ENCODE measurements at places on chromosomes 5 and 9.

DNA sequence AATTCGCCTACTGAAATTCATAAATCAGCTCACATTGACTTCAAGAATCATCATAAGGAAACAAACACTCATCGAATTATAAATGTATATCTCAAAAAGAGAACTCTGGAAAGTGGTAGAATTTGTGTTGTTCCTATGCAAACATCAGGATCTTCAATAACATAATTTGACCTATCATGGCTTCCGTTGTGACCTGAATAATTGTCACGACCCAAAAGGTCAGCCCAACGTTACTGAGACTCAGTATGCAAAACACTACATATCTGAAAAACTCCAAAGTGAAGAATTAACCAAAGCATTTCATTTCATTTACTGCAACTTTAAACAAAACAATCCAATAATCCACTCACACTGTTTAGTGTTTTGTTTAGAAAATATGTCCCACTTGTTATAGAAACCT, 1.2 kb downstream of the RAPGEF6 start:
- no peak for DNase-seq

- DNase-seq = no peak
These were observed 105.1 kb downstream of the MED10 start for GRCh38 chr5:6273090-6273735.

- no peak for DNase-seq
These were observed 123.0 kb downstream of the GALNT10 start for GRCh38 chr5:154313360-154314017.

DNA sequence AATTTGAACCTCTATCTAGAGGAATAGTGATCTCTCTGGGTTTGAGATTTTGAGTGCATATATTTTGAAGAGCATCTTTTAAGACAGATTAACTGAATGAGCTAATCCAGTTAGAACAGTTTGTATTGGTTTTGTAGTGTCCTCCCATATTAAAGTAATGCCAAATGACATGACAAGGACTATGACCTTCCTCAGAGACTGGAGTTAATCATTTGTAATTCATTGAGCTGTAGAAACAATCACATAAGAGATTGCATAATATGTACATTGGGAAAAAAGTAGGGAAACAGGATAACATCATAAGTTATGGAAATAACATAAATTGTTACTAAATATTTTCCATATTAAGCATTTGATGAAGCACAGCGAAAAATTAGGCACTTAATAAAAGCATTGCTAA, 45.8 kb upstream of the PRDM9 start:
- DNase-seq = no peak

DNA sequence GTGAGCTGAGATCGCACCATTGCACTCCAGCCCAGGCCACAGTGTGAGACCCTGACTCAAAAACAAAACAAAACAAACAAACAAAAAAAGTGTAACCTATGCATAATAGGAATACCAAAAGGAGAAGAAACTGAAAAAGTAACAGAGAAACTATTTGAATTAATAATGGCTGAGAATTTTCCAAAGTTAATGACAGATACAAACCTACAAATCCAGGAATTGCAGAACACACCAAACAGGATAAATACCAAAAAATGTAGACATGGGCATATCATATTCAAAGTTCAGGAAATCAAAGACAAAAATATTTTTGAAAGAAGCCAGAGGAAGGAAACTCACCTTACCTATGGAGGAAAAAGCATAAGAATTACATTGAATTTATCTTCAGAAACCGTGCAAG, 383.7 kb upstream of the POU5F2 start:
- DNase-seq = no peak

DNA sequence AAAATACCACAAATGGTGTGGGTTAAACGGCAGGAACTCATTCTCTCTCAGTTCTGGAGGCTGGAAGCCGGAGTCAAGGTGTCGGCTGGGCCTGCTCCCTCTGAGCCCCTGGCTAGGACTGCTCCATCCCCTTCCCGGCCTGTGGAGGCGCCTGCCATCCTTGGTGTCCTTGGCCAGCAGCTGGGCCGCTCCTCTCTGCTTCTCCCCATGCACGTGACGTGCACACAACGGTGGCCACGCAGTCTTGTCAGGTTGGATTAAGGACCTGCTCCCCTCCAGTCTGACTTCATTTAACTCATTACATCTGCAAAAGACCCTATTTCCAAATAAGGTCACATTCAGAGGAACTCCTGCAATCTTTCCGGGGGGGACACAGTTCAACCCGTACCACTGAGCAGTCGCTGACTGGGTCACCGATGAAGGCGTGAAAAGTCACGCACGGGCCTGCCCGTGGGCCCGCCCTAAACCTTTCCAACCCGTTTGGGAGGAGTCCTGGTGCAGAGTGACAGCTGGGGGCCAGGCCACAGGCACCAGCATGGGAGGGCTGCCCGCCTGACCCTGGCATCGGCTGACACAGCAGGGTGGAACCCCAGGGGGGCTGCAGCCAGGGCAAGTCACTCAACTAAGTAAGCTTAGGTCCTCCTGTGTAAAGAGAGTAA, 135.2 kb downstream of the COL23A1 start:
- no peak for DNase-seq

- no peak for DNase-seq
These were observed 45.8 kb upstream of the CLK4 start for GRCh38 chr5:178672630-178673029.

DNA sequence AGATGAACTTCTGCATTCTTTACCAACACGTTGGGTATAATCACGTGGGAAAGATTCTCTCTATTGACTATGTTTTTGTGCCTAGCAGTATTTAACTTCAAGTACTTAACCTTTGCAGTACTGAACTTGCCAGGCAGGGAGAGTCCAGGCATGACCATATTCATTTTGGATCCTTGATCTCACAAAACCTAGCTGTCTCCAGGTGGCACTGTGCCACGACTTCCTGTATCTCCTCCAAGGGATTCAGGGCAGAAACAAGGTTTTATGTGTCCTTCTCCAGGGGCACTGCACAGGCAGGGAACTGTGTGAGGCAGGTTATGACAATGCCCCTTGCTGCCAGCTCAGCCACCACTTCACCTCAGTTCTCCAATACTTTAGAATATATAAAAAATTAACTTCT, 11.7 kb upstream of the IFNA5 start:
- no peak for DNase-seq

DNA sequence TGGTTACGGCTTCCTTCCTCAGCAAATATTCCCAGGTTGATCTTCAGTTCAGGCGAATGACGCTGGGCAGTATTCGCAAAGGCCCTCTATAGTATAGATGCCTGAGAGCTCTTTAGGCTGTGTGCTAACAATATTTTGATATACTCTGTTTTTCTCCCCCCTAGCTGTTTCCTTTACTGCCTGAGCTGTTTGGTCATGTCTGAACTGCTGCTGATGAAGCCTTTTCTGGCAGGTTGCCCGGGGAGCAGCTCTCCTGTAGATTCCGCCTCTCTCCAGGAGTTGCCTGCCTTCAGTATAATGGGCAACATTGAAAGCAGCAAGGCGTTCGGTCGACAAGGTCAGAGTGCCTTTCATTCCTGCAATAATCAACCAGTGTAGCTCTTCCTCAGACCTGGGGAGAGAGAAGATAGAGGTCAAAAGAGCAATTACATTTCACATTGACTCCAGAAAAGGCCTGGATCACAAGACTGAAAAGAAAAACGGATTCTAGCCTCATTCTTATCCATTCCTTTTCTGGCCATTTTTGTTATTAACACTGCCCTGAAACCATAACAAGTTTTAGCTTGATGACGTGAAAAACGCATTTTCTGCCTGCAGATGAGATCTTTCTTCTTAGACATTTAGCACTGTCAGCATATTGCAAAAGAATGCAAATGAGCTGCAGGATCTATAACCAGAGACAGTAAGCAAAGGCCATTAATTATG, 60.1 kb upstream of the ZNF608 start:
- DNase-seq = peak; percentile 72

- DNase-seq = no peak
These were observed 168.9 kb upstream of the PUM3 start for GRCh38 chr9:3012842-3013241.

DNA sequence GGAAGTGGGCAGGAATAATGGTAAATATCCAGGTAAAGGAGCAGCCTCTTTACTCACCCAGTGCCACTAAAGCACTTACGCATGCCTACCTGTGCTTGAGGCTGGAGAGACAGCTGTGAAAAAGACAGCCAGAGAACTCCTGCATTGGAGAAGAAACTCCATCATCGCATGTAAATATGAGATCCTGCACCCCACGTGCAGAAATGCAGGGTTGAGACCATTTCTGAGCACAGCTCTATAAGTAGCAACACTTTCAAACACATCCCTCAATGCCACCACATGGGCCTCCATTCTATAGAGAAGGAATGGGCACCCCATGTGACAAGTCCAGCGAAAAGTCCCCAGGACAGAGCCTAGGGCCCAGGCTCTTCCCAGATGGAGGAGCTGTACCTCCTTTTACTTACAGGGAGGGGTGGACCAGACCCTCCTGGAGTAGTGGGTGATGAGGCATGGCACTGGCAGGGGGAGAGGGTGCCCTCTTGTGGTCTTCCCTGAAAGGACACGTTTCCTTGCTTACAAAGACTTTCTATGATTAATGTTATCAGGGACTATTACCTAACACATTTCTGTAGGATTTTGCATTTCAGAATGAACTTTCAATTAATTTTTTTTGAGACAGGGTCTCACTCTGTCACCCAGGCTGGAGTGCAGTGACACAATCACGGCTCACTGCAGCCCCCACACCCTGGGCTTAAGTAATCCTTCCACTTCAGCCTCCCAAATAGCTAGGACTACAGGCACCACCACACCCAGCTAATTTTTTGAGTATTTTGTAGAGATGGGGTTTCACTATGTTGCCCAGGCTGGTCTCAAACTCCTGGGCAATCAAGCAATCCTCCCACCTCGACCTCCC, 55.3 kb upstream of the IL17B start:
- no peak for DNase-seq

DNA sequence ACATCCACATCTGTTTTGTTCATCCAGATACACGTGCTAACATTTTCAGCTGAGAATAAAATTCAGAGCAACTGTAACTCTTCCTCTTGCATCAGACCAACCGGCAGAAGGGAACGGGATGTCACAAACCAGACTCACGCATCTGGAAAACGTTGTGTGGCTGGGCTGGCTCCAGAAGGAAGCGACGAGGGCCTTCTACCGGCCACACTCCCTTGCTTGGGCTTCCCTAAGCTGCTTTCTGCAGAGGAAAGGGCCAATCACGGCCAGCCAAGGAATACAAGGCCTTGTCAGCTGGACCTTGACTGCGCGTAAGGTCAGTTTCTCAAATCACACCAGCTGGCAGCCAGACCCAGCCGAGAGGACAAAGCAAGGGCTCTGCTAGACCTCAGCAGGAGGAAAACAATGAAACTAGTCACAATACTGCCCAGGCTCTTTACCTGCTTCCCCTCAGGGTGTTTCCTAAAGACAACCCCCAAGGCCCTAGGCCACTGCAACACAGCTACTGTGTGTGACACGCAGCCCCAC, 106.1 kb downstream of the THBS4 start:
- DNase-seq = no peak

DNA sequence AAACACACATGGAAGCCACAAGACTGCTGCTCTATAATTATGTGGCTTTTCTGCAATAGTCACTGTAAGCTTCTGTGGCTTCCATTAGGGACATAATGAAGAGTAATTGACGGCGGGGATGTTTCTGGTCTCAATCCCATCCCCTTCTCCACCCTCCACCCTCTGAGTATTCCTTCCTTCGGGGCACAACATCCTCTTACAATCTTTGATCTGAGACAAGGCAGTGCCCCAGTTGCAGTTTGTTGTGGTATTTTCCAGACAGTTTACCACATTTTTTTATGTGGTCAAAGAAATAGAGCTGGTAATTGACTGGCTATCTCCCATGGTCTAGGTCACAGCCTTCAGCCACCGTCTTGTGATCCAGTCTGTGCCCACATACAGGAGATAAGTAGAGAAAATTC, 277.7 kb downstream of the NR2F1-AS1 start:
- DNase-seq = no peak

DNA sequence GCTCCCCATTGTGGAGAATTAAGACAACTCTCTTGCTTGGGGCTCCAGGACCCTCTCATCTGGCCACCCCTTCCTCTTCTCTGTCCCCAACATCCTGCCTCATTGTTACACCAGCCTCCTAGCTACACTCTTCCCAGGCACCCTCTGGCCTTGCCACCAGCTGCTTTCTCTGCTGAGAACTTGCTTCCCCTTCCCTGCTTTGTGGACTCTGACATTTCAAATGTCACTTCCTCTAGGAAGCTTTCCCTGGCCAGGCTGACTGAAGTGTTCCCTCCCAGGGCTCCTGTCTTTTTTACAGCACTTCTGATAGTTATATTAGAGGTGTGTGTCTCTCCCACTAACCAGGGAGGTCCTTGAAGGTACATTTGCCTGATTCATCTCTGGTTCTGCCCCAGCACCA, 194.0 kb upstream of the KLF4 start:
- DNase-seq = no peak

- DNase-seq = peak; percentile 15
These were observed at the start of gene LHX2 for GRCh38 chr9:124011460-124012301. TSS of gene LHX2 (plus strand) at chr9:124011768. CDS start at chr9:124012349, 581 bp downstream.

- no peak for DNase-seq
These were observed 228.8 kb downstream of the PLK2 start for GRCh38 chr5:58231041-58231440.

DNA sequence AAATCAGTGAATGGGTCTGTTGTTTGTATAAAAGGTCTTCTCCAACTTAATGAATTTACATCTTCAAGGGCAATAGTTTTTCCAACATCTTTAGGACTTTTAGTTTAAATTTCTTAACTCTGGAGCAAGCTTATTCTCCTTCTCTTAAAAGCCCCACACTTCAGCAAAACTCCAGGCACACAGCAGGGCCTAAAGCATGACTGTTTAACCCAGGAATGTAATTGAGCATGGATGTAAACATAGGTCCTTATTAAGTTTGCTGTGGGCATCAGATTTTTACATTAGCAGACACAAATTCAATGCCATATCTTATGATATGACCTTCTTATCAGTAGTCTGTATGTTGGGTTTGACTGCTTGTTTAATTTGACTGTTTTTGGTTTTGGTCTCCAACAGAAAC, 78.9 kb downstream of the ABCA1 start:
- no peak for DNase-seq

DNA sequence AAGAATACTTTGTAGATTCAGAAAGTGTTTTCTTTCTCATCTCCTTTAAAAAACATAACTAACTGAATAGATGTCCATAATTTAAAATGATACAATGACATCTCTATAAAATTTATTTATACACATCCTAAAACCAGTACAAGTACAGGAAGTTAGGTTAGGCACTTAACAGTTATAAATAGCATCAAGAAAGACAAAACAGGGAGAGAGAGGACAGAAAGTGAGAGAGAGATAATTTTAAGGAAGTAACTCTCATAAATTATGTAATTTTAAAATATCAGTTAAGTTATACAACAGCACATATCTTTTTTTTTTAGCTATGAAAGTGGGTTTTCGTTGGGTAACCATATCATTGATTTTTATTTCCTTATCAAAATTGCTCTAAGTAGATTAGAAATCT, 1068.6 kb downstream of the TAF11L14 start:
- DNase-seq = no peak

- no peak for DNase-seq
These were observed 316.8 kb downstream of the CWC27 start for GRCh38 chr5:65085516-65085850.

Measured in non-pigmented ciliary epithelial cell (primary cell).